ENCODE measurements at places on chromosomes 12 and 14.

DNA sequence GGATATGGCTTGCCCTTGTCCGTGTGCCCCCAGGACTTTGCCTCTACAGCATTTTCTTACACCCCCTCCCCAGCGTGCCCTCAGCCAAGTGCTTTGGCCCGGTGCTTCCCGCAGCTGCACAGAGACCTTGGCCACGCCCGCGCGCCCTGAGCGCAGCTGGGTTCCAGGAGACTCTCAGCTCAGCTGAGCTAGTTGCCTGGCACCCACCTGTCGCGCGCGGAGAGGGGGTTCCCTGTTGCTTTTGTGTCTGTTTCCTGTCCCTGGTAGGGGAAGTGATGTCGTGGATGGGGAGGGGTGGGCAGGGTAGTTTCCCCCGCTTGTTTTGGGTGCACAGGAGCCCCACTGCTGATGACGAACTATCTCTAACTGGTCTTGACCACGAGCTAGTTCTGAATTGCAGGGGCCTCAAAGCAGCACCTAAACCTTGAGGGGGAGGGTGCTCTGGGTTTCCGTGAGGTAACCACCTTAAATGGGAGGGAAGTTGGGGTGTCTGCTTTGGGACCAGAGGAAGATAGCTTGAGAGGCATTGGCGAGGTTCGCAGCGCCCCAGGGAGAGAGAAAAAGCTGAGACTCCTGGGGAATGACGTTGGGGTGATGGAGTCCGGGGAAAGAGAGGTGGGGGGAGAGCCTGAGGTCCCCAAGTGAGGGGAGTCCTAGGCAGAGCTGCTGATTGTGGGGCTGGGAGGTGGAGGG lies 1.5 kb downstream of the DIO3 start:
- DNase-seq: no peak

DNA sequence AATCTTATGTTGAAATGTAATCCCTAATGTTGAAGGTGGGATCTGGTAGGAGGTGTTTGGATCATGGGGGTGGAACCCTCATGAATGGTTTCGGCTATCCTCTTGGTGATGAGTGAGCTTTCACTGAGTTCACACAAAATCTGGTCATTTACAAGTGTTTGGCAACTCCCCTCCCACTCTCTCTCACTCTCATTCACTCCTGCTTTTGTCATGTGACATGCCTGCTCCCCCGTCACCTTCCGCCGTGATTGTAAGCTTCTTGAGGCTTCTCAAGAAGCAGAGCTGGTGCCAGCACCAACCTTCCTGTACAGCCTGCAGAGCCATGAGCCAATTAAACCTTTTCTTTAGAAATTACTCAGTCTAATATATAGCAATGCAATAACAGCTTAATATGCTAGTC lies 245.4 kb downstream of the BMP4 start:
- DNase-seq: no peak

DNA sequence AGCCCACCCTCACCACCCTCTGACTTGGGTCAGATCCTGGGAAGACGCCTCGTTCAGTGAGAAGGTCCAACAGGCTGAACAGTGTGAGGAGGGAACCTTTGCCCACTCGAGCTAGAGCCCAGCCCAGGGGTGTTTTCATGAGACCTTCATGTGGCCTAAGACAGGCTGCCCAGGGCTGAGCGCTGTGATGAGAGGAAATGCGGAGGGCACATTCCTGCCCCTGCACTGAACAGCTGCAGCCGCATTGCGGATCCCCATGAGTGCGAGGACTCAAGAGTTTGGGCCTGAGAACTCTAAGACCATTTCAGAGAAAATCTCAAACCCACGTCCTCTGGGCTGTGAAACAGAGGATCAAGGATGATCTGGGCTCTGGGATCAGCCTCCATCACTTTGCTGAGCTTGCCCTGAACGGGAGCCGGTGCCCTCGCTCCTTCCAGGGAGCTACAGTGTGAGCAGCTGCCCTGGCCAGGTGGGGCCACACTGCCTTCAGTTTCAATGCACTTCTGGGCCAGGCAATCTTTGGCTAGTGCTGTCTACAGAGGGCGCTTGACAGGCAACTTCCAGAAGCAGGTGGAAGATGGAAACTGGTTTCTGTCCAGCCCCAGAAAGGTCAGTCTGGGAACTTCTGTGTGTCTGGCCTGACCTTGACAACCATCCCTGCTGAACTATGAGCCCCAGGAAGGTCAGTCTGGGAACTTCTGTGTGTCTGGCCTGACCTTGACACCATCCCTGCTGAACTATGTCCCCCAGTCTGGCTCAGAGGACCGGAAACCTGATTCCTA lies 43.5 kb upstream of the P2RX7 start:
- peak; percentile 64 for DNase-seq

- no peak for DNase-seq
Observed at GRCh38 chr14:59407246-59408010, 57.8 kb downstream of the GPR135 start.

DNA sequence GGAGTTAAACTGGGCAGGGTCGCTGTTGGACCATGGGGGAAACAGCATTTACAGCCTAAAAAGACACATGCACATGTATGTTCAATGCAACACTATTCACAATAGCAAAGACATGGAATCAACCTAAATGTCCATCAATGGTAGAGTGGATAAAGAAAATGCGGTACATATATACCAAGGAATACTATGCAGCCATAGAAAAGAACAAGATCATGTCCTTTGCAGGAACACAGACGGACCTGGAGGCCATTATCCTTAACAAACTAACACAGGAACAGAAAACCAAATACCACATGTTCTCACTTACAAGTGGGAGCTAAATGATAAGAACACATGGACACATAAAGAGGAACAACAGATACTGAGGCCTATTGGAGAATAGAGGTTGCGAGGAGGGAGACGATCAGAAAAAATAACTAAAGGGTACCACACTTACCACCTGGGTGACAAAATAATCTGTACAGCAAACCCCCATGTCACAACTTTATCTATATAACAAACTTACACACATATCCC lies 25.0 kb upstream of the SRP54 start:
- no peak for DNase-seq

GRCh38 chr12:105262461-105263184 lies 26.6 kb upstream of the APPL2 start:
- DNase-seq: no peak

DNA sequence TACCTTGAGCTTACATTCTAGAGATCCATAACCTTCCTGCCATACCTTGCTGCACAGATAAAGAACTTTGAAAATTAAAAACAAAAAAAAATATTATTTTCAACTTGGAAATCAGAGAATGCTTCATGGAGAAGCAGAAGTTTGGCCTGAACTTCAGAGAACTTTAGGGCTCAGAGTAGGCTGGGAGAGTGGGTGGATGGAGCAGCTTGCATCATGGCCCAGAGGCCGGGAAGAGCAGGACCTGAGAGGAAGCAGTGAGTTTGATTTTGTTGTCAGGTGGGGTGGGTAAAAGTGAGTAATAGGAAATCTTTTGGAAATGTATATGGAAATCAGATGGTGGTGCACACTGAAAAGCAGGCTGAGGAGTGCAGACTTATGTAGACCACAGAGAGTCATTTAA lies 228.5 kb upstream of the KRR1 start:
- no peak for DNase-seq

Data from islet precursor cell (in vitro differentiated cells).